ENCODE measurements at places on chromosomes 3 and 15. TPM values are rescaled to one million over a fixed set of nuclear protein-coding genes. Genes with fewer than 3 reads are reported as not detected.
A peak's percentile ranks its signal among the peaks of the same experiment; 100 is the strongest.

- no peak overlapping the region for H3K4me3 ChIP-seq
- no peak overlapping the region for H3K27ac ChIP-seq
- no peaks in the 10 kb centered on the region for H3K4me1 ChIP-seq
- no peaks in the 10 kb centered on the region for H3K36me3 ChIP-seq
- no peaks in the 10 kb centered on the region for H3K27me3 ChIP-seq
These were observed 330.7 kb downstream of the FHIT start for GRCh38 chr3:60920519-60920918.

DNA sequence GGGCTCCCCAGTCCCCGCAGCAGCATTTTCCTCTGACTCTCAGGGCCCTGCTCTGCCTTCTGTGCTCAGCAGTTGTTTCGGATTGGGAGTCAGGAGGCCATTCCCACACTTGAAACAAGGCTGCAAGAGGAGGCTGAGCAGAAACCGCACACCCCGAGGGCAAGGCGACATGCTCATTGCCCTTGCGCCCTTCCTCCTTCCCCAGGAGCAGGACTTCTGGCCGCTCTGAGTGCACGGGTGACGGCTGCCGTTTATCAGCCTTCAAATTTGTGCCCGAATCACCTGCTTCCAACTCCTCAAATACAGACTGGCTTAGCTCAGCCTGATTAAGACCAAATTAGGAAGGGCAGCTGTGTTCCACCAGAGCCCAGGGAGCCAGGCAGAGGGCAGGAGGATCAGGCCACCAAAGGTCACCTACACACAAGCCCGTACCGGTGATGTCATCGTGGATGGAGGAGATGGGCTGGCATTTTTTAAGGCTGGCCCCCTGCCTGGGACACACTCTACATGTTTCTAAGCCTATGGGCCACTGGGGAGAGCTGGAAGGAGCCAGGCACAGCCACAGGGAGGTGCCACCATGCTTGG is 38.1 kb downstream of the TM2D3 start:
- DNase-seq = no peak
- no peak overlapping the region for H3K4me3 ChIP-seq
- no peaks in the 10 kb centered on the region for H3K36me3 ChIP-seq
- H3K27ac ChIP-seq = peak overlapping the region; percentile 1

- DNase-seq = no peak
- no peaks in the 10 kb centered on the region for H3K4me1 ChIP-seq
- H3K4me3 ChIP-seq = no peak overlapping the region
- no peaks in the 10 kb centered on the region for H3K36me3 ChIP-seq
These were observed 157.8 kb upstream of the ROPN1 start for GRCh38 chr3:124149771-124150170.

GRCh38 chr3:99543796-99544195 is 94.6 kb upstream of the COL8A1 start:
- no peak overlapping the region for H3K4me3 ChIP-seq
- no peaks in the 10 kb centered on the region for H3K36me3 ChIP-seq
- no peaks in the 10 kb centered on the region for H3K4me1 ChIP-seq
- DNase-seq = no peak
- no peaks in the 10 kb centered on the region for H3K27me3 ChIP-seq

- no peak for DNase-seq
- H3K36me3 ChIP-seq = no peaks in the 10 kb centered on the region
- no peak overlapping the region for H3K4me3 ChIP-seq
These were observed 68.3 kb upstream of the TBC1D5 start for GRCh38 chr3:17810759-17811158.

- DNase-seq = no peak
- H3K4me1 ChIP-seq = no peaks in the 10 kb centered on the region
- no peaks in the 10 kb centered on the region for H3K27me3 ChIP-seq
- no peaks in the 10 kb centered on the region for H3K36me3 ChIP-seq
These were observed 104.4 kb downstream of the PPP2R3A start for GRCh38 chr3:136069933-136070332.

GRCh38 chr15:78930577-78931388 is 14.1 kb downstream of the CTSH start:
- peak; percentile 86 for DNase-seq
- H3K4me3 ChIP-seq = no peak overlapping the region
- H3K27ac ChIP-seq = peak overlapping the region; percentile 67
- H3K4me1 ChIP-seq = peaks cover 28% of the 10 kb centered on the region
- no peaks in the 10 kb centered on the region for H3K27me3 ChIP-seq
- H3K36me3 ChIP-seq = peaks cover 1% of the 10 kb centered on the region

DNA sequence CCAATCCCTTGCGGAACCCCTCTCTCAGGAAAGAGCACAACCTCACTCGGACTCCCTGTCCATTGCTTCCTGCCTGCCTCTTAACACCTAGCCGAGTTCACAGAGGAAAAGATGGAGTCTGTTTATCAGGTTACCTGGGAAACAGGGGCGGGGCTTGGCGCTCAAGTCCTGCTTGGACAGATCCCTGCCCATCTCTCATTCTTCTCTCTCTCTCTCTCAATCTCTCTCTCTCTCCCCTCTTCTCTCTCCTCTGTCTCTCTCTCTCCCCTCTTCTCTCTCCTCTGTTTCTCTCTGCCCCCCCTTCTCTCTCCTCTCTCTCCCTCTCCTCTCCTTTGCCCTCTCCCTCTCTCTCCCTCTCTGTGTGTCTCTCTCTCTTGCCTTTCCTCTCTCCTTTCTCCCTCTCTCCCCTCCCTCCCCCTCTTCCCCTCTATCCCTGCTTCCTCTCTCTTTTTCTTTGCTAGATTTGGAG is at the start of gene EFHB:
TSS of gene EFHB (minus strand) at position 120 of the 469 bp plus-strand sequence. CDS start 199 bp downstream, outside the sequence.
- no peaks in the 10 kb centered on the region for H3K4me1 ChIP-seq
- H3K4me3 ChIP-seq = no peak within 1 kb of the TSS
- H3K27me3 ChIP-seq = no peaks in the 10 kb centered on the region
- no peak within 1 kb of the TSS for H3K27ac ChIP-seq
- no peak for DNase-seq

- no peak for DNase-seq
- H3K4me3 ChIP-seq = no peak overlapping the region
- H3K4me1 ChIP-seq = peaks cover 5% of the 10 kb centered on the region
- H3K27ac ChIP-seq = no peak overlapping the region
These were observed 26.0 kb upstream of the EID1 start for GRCh38 chr15:48851956-48852355.

GRCh38 chr3:181886676-181887075 is 175.0 kb downstream of the SOX2 start:
- no peak overlapping the region for H3K4me3 ChIP-seq
- no peak for DNase-seq
- no peak overlapping the region for H3K27ac ChIP-seq
- H3K36me3 ChIP-seq = no peaks in the 10 kb centered on the region
- H3K27me3 ChIP-seq = no peaks in the 10 kb centered on the region

DNA sequence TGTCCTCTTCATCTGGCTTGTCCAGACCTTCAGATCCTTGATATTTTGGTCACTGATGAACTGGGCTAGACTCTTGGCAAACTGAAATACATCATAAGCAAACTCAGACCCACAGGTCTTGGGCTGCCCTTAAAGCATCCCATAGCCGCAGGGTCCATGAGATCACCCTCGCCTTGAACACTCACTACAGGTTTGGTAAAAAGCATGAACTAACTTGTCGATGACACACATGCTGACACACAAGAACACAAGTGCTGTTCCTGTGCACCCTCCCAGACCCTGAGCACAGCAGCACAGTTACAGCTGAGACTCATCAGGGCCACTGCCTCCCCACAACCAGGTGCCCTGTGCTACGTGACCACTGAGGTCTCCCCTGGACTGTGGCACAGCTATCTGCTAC is 21.0 kb downstream of the PFKFB4 start:
- DNase-seq = no peak
- no peaks in the 10 kb centered on the region for H3K4me1 ChIP-seq
- H3K27ac ChIP-seq = no peak overlapping the region

DNA sequence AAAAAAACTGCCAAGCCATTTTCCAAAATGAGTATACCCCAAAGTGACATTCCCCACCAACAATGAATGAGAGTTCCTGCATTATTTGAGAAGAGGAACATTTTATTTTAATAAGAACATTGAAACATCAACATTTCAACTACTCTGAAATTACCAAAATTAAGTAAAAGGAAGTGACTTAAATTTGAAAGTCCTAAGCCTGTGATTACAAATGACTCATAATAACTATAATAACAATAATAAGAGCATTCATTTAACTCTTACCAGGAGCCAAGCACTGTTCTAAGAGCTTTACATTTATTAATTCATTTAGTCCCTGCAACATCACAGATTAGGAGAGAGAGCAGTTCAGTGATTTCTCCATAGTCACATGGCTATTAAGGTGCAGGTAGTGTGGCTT is 32.4 kb downstream of the LRRC28 start:
- H3K36me3 ChIP-seq = no peaks in the 10 kb centered on the region
- no peaks in the 10 kb centered on the region for H3K4me1 ChIP-seq
- no peak for DNase-seq
- H3K4me3 ChIP-seq = no peak overlapping the region
- H3K27ac ChIP-seq = no peak overlapping the region
- no peaks in the 10 kb centered on the region for H3K27me3 ChIP-seq

The IGSF10 gene
- total RNA-seq = 1.6 TPM

The NRG4 gene
- not detected for total RNA-seq

The GALNT15 gene
- total RNA-seq = 211 TPM

The SPESP1 gene
- 1.9 TPM for total RNA-seq

The FSD2 gene
- total RNA-seq = not detected

Data from sigmoid colon (tissue), 7 donors.